ENCODE measurements at places on chromosomes 5 and 9.

DNA sequence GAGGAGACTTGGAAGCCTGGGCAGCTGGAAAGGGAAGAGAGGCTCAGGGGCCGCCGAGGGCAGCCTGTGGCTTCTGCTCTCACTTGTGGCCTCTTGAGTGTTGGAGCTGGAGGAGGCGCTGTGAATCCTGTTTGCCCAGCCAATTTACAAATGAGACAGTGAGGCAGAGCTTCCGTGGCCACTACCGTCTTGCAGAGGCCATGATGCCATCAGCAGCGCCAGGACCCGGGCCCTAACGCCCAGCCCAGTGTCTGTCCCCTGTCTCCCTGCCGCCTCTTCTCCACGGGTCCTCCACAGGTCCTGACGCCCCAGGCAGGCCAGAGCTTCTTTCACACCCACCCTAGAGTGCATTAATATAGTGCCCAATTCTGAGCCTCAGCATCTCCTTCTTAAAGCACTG, 172.8 kb downstream of the GOLPH3 start:
- DNase-seq = no peak

GRCh38 chr9:124030969-124031451, 19.4 kb downstream of the LHX2 start:
- DNase-seq = no peak

DNA sequence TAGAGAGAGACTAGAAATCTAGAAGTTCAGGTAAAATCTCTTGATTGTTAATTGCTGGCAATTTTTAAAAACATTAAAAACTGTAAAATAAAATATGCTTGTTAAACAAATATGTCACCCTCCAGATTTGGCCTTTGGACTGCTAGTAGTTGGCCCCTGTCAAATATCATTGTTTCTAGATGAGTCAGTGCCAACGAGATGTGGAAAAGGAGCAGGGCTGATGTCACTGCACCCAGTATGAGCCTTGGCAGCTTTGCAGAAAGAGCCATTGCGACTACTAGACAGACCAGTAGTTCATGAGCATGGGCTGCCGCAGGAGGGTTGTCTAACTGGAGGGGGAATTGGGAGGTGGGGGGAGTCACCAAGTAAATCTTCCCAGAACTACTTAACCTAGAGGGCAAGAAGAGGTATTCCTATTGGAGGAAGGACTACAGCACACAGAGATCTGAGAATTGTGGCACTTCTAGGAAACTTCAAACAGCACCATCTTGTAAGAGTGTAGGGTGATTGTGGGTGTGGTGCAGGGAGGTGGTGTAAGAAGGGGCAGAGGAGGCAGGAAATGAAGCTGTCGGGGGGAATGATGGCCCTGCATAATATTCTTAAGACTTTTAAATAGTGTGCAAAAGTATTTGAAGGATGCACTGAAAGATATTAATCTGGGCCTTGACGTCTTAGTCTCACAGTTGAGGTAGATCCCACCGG, 7.1 kb upstream of the DOCK2 start:
- no peak for DNase-seq

DNA sequence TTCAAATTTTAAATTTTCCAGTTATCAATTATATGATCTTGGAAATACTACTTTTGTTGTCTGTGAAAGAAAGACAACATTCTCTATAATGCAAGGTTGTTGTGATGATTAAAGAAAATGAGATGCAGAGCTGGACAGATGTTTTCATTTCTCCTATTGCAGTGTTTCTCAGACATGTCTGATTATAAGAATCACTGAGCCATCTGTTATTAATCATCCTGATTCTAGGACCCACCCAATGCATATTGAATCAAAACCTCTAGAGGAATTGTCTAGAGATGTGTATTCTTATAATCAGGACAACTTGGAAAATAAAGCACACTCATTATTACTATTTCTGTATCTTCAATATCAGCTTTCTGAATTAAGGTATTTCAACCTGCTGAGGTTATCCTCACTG, 121.1 kb upstream of the ASTN2 start:
- no peak for DNase-seq

DNA sequence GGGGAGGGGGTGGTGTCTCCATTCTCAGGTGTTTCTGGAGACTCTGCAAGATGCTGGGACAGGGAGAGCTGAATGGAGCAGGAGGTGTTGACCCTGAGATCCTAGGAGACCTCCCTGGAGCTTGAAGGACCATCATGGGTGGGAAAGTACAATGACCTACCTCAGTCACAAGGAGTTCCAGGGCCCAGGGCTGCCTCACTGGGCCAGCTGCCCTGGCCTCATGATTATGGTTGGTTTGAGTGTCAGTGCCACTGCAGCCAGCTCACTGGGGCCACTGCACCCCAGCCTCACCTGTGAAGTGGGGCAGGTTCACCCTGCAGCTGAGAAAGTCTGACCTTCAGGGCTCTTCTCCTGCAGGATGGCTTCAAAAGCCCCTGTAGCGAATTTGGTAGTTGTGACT, 372.5 kb downstream of the IRX2 start:
- no peak for DNase-seq

GRCh38 chr5:180553530-180553929, 37.8 kb downstream of the SCGB3A1 start:
- DNase-seq = no peak

DNA sequence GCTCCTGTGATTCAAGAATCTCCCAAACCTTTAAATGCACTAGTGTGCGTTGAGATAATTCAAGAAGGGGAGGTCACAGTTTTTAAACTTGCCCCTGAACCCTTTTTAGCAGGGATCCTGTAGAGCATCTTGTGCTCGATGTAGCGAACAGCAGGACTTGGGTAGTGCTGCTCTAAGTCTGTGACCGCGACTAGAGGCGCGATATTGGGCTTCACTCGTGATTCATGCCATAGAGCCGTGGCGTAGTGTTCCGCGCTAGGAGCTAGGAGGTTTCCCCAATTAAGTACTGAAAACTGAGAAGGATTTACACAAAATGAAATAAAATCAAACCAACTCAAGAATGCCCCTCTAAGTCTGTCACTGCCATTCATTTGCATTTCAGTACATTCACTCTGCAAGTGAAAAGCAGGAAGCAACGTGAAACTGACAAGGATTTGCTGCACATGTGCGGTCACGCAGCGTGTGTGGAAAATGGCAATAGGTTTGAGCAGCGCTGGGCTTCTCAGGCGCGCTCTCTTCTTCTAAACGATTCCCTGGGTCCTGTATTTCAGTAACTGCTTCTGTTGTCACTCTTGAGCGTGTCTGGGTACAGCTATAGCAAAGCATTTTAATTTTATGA, 1135.9 kb upstream of the WWC1 start:
- DNase-seq = no peak

DNA sequence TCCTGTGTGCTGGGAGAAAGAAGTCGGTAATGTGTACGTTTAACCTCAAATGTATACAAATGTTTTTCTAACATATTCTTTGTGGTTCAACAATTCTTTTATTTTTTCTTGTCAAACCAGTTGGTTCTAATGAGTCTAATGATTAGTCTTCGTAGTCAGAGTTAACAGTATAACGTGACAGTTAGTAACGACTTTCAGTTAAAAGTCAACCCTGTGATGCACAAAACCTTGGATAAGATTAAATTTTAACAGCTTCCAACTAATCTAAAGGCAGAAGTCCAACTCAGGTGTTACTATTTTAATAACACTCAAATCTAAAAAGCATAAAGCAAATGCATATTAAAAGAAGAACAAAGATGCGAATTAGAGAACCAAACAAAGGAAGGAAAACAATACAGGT, 47.0 kb downstream of the SEMA6A start:
- DNase-seq = no peak
